Activated T-cell treated with anti-CD3 and anti-CD28 coated beads, Interleukin-2, amount 50 U/mL, for 48 hours (primary cell): ENCODE measurements at places on chromosomes 1 and 21.
A peak's percentile ranks its signal among the peaks of the same experiment; 100 is the strongest.

DNA sequence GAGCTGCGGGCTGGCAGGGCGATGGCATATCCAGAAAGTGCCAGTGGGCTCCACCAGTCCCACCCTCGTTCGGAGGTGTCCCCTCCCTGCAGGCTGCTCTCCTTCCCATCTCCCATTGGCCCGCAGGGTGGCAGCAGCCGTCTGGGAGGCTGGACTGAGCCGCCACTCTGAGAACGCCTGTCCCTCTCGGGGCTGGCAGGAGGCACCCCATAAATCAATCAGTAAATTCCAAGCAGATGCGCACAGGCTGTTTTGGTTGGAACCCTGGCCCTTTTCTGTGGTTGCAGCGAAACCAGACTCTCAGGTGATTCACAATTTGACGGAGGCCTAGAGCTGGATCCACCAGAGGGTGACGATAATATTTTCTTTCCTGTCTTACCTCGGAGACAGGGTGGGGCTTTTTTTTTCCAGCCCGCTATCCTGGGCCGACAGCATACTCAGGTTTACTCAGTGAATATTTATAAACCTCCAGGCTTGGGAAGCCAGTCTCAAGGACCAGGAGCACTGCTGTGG, 99.7 kb downstream of the GLIS1 start:
- no peak for DNase-seq

- no peak for DNase-seq
Observed at GRCh38 chr1:96756789-96757188, 35.2 kb downstream of the PTBP2 start.

DNA sequence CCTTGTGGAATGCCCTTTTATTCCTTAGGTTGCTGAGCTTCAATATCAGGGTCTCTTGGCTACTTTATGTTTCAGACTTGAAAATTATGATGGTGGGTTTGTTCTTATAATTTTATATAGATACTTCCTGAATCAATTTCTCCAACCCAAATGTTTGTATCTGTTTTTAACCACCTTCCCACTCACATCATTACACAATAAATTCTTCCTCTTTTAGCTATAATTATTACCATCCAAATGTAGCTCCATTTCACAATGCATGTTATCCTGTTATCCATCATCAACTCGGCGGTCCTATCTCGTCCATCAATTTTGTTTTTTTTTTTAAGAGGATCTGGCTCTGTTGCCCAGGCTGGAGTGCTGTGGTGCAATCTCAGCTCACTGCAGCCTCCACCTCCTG, 357.6 kb upstream of the ZP4 start:
- no peak for DNase-seq

- no peak for DNase-seq
Observed at GRCh38 chr21:28952686-28953085, 40.0 kb downstream of the LTN1 start.

DNA sequence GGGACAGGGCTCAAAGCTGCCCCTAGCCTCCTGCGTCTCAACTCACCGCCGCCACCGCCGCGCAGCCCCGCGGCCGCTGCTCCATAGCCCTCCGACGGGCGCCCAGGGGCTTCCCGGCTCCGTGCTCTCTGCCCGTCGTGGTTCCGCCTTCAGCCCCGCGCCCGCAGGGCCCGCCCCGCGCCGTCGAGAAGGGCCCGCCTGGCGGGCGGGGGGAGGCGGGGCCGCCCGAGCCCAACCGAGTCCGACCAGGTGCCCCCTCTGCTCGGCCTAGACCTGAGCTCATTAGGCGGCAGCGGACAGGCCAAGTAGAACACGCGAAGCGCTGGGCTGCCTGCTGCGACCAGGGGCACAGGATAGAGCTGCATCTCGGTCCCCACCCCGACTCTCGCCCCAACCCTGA, at the start of gene TNFRSF25:
Gene TNFRSF25 (minus strand): TSS at position 151 of the 400 bp plus-strand sequence. CDS start 66 bp downstream, at position 85.
- peak; percentile 66 for DNase-seq

- no peak for DNase-seq
Observed at GRCh38 chr21:42677339-42678321, 24.2 kb downstream of the PDE9A start.
